Activated naive CD4-positive, alpha-beta T cell treated with anti-CD3 and anti-CD28 coated beads for 36 hours (primary cell): ENCODE measurements at places on chromosomes 5 and 9. TPM values are rescaled to one million over a fixed set of nuclear protein-coding genes. Genes with fewer than 3 reads are reported as not detected.

SLC6A7 gene
- total RNA-seq = not detected

CDHR2 gene
- 0.19 TPM for total RNA-seq

DNA sequence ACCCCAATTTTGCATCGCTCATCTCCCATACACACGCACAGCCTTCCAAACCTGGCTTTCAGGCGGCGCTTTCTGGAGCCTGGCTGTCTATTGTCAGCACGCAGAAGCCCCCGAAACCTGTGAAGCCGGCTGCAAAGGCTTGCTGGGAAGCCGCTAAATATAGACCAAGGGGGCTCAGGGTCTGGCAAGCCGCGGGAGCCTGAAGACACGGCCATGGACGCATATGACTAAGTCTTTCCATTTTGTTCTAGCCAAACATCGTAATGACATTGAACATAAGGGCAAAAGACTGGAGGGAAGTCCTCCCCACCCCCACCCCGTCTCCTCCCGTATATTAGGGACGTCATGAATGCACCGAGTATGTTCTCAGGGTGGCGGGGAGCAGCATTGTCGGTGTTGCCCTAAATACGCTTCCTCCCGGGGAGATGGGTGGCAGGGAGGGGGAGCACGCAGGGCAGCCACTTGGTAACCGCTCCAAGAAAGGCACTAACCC is 1.1 kb downstream of the CTNND2 start:
- peaks cover 6% of the 10 kb centered on the region for H3K4me1 ChIP-seq
- H3K36me3 ChIP-seq = peaks cover 1% of the 10 kb centered on the region
- no peak overlapping the region for H3K27ac ChIP-seq
- DNase-seq = no peak

PLPP7 gene
- total RNA-seq = 0.26 TPM

- no peaks in the 10 kb centered on the region for H3K36me3 ChIP-seq
- no peak overlapping the region for H3K27ac ChIP-seq
- H3K4me1 ChIP-seq = no peaks in the 10 kb centered on the region
Observed at GRCh38 chr9:3846573-3846972, 320.8 kb upstream of the RFX3 start.

ALDH1A1 gene
- not detected for total RNA-seq

- peaks cover 10% of the 10 kb centered on the region for H3K36me3 ChIP-seq
- H3K27me3 ChIP-seq = no peaks in the 10 kb centered on the region
- H3K27ac ChIP-seq = peak overlapping the region; percentile 4
- peaks cover 39% of the 10 kb centered on the region for H3K4me1 ChIP-seq
Observed at GRCh38 chr9:123927625-123928532, 2.0 kb downstream of the DENND1A start.

SPATA31D4 gene
- total RNA-seq = not detected

DNA sequence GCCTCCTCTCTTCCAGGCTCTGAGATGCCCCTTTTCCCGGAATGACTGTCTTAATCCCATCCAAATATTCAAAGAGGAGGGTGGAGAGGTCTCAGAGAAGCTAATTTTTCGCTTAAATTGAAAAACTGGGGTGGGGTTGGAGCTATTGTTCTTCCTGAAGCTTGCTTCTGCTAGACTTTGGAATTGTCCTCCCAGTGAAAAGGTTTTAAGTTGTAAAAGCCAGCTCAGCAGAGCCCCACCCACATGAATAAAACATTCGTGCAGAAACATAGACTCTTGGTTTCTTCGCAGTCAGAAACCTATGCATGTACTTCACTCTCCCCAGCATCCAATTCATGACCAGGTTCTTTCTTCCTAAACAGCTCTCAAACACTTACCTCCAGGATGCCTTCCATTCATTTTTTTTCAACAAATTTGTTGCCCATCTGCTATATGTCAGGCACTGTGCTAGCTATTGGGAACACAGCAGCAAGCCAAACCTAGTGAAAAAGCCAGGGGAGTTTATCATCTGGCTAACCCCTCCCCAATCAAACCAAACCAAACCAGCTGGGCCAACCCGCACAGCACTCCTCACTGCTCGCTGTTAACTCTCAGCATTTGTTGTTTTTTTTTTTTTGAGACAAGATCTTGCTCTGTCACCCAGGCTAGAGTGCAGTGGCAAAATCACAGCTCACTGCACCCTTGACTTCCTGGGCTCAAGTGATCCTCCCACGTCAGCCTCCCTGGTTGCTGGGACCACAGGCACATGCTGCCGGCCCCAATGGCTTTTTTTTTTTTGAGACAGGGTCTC is 37.9 kb upstream of the OCLN start:
- H3K27me3 ChIP-seq = no peaks in the 10 kb centered on the region
- no peaks in the 10 kb centered on the region for H3K4me1 ChIP-seq
- H3K4me3 ChIP-seq = no peak overlapping the region
- no peak overlapping the region for H3K27ac ChIP-seq
- no peaks in the 10 kb centered on the region for H3K36me3 ChIP-seq
- no peak for DNase-seq

CD74 gene
- 316 TPM for total RNA-seq

- no peak overlapping the region for H3K27ac ChIP-seq
- H3K27me3 ChIP-seq = peaks cover 2% of the 10 kb centered on the region
- H3K4me1 ChIP-seq = no peaks in the 10 kb centered on the region
- H3K36me3 ChIP-seq = no peaks in the 10 kb centered on the region
- H3K4me3 ChIP-seq = no peak overlapping the region
Observed at GRCh38 chr5:107408564-107408963, 262.2 kb downstream of the EFNA5 start.

HAVCR2 gene
- 10.2 TPM for total RNA-seq
